Upper lobe of right lung (tissue), 1 donor: ENCODE measurements at places on chromosomes 1 and 21. TPM values are rescaled to one million over a fixed set of nuclear protein-coding genes. Genes with fewer than 3 reads are reported as not detected.

Gene ATP1A4
- total RNA-seq: 0.96 TPM

Gene HLX
- total RNA-seq: 14.9 TPM

DNA sequence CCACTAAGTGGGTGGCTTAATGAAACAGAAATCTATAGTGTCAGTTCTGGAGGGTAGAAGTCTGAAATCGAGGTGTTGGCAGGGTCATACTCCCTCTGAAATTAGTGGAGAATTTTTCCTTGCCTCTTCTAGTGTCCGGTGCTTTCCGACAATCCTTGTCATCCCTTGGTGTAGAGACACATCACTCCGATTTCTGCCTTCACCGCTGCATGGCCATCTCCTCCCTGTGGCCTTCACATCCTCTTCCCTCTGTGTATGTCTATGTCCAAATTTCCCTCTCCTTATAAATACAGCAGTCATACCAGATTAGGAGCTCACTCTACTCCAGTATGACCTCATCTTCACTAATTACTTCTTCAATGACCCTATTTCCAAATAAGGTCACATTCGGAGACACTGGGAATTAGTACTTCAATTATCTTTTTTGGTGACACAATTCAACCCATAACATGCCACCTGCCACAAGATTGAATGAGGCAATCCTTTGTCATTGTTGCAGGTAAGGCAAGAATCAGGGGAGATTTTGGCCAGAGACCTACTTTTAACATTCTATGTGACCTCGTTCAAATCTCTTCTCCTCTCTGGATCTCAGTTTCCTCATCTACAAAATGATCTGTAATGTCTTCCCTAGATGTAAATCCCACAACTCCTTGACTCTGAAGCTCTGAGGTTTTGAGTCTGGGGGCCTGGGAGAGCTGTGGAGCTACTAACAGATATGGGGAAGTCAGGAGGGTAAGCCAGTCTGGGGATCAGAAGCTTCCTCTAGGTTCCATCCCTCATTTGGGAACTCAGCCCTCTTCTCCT lies 16.1 kb downstream of the NAV1 start:
- H3K27ac ChIP-seq: peak overlapping the region; percentile 40
- no peak for DNase-seq
- peaks cover 21% of the 10 kb centered on the region for H3K4me1 ChIP-seq

DNA sequence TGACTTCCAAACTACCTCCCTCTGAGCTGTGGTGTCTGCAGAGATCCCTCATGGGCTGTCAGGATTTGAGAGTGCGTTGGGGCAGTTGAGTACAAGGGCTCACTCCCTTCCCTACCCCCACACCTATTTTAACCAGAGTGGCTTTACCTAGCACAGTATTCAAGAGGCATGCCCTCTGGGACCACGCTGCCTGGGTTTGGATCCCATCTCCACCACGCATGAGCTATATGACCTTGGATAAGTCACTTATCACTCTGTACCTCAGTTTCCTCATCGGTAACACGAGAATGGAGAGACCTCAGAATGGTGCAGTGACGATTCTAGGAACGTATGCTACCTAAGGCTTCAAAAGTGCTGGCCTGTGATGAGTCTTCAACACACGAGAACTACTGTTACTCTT lies 147.3 kb upstream of the WNT4 start:
- no peaks in the 10 kb centered on the region for H3K4me1 ChIP-seq
- H3K27ac ChIP-seq: no peak overlapping the region
- no peak overlapping the region for H3K4me3 ChIP-seq
- H3K27me3 ChIP-seq: peaks cover 3% of the 10 kb centered on the region
- H3K36me3 ChIP-seq: no peaks in the 10 kb centered on the region

GRCh38 chr1:24048205-24048869 lies 63.6 kb downstream of the MYOM3 start:
- no peak overlapping the region for H3K4me3 ChIP-seq
- no peaks in the 10 kb centered on the region for H3K36me3 ChIP-seq
- no peak overlapping the region for H3K27ac ChIP-seq
- no peaks in the 10 kb centered on the region for H3K27me3 ChIP-seq
- no peak for DNase-seq

DNA sequence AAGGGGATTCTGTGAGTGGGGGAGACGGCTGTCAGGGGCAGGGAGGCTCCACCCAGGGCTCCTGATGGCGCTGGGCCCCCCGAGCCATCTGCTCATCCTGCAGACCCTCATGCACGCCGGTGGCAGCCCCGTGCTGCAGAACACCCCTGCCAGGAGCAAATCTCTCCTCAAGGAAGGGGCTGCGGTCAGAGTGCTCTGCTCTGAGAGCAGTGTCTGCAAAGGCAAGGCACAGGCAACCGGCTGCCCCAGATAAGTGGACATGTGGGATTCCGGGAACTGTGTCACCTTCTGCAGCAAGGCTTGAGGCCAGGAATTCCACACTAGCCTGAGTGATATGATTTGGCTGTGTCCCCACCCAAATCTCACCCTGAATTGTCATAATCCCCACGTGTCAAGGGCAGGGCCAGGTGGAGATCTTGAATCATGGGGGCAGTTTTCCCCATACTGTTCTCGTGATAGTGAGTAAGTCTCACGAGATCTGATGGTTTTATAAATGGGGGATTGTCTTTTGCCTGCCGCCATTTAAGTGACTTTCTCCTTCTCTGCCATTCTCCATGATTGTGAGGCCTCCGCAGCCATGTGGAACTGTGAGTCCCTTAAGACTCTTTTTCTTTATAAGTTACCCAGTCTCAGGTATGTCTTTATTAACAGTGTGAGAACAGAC lies 101.0 kb downstream of the PDE9A start:
- no peaks in the 10 kb centered on the region for H3K27me3 ChIP-seq
- no peak overlapping the region for H3K4me3 ChIP-seq
- no peak overlapping the region for H3K27ac ChIP-seq
- H3K36me3 ChIP-seq: no peaks in the 10 kb centered on the region
- DNase-seq: peak; percentile 27

- H3K27me3 ChIP-seq: no peaks in the 10 kb centered on the region
- no peak overlapping the region for H3K4me3 ChIP-seq
- no peak overlapping the region for H3K27ac ChIP-seq
- peaks cover 4% of the 10 kb centered on the region for H3K4me1 ChIP-seq
- H3K36me3 ChIP-seq: peaks cover 40% of the 10 kb centered on the region
- peak; percentile 32 for DNase-seq
Observed at GRCh38 chr1:153928791-153929341, 6.1 kb upstream of the GATAD2B start.

GRCh38 chr1:93205892-93206566 lies 25.5 kb downstream of the CCDC18 start:
- no peaks in the 10 kb centered on the region for H3K27me3 ChIP-seq
- no peaks in the 10 kb centered on the region for H3K4me1 ChIP-seq
- H3K4me3 ChIP-seq: no peak overlapping the region
- no peak for DNase-seq
- H3K36me3 ChIP-seq: no peaks in the 10 kb centered on the region

DNA sequence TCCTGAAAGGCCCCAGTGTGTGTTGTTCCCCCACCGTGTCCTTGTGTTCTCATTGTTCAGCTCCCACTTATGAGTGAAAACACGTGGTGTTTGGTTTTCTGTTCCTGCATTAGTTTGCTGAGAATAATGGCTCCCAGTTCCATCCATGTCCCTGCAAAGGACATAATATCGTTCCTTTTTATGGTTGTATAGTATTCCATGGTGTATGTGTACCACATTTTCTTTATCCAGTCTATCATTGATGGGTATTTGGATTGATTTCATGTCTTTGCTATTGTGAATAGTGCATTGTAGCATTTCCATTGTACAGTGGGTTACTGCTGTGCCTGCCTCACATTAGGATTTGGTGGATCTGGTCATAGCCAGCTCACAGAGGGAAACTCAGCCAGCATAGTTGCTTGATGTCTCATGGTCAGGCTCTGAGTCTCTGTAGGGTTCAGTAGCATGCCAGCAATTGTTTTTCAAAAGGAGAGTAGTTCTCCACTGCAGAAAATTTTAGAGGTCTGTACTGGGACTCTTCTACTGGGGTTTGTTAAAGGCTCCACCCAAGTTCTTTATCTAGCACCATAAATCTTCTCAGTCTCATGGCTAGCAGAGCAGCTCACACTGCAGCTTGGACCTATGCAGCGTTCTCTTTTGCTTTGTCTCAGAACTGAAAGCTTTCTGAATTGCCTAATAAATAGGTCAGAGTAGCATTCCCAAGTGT lies 41.0 kb downstream of the RUNX3 start:
- no peaks in the 10 kb centered on the region for H3K36me3 ChIP-seq
- H3K4me3 ChIP-seq: no peak overlapping the region
- H3K27ac ChIP-seq: no peak overlapping the region
- no peak for DNase-seq

DNA sequence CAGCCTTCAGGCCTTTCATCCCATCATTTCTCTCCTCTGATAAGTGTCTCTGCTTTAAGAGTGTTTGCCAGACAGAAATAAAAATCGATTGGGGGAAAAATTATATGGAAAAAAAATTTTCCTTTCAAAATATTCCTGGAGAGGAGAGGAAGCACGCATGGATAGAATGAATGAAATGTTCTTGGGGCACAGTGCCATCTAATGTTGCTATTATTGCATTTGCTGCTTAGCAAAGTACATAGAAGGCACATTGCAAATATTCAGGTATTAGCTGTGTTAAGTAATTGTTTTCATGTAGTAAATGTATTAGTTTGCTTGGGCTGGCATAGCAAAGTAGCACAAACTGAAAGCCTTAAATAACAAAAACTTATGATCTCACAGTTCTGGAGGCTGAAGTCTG lies 18.1 kb downstream of the B3GALT5 start:
- H3K4me3 ChIP-seq: no peak overlapping the region
- DNase-seq: no peak
- H3K27me3 ChIP-seq: no peaks in the 10 kb centered on the region
- H3K4me1 ChIP-seq: no peaks in the 10 kb centered on the region

GRCh38 chr1:89361681-89362080 lies 2.2 kb upstream of the GBP6 start:
- H3K4me3 ChIP-seq: no peak overlapping the region
- DNase-seq: no peak
- H3K36me3 ChIP-seq: no peaks in the 10 kb centered on the region
- no peak overlapping the region for H3K27ac ChIP-seq
- peaks cover 3% of the 10 kb centered on the region for H3K4me1 ChIP-seq

- H3K27ac ChIP-seq: peak overlapping the region; percentile 61
Observed at GRCh38 chr1:207808322-207808705, 56.5 kb downstream of the CD46 start.
